ENCODE measurements at places on chromosomes 2 and 18.

DNA sequence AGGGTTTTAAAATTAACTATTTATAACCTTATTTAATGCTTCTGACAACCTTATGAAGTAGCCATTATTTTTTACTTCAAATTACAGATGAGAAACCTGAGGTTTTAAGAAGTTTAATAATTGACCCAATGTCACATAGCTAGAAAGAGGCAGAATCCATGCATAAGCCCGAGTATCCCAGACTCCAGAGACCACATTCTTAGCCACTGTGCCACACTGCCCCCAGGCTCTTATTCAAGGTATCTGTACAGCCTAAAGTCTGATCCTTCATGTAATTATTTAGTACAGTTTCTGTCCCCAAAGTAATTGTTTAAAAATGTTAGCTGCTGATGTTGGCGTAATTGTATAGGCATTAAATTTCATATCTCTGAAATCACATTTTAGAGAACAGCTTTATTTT, 124.7 kb upstream of the LRRTM1 start:
- no peak for DNase-seq

DNA sequence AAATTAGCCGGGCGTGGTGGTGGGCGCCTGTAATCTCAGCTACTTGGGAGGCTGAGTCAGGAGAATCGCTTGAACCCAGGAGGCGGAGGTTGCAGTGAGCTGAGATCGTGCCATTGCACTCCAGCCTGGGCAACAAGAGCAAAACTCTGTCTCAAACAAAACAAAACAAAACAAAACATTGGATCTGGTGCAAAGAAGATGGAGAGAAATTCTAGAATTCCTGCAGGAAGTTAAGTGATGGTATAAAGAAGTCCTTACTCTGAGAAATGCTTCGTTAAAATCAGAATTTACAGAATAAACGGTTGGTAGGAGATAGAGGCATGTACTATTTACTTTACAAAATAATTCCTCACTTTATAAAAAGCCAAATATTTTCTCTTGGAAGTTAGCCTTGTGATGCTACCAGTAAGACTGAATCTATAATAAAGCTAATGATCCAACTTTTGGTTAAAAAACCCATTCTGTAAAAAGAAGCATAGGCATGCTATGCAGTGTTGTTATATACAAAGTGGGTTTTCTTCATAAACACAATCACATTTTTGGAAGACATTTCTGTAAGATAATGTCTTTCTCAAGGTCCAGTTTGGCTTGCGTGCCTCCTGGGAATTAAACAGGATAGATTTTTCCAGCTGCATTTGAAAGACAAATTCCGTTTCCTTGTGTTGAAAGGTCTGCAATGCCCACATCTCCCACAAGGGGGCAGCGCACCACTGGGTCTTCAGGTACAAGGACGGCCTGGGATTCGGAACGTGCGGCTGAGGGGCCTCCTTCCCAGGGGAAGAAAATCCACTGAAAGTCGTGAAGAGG, 35.6 kb upstream of the PNO1 start:
- DNase-seq: peak; percentile 85

GRCh38 chr2:202109737-202110184, 36.7 kb downstream of the KIAA2012 start:
- no peak for DNase-seq

- no peak for DNase-seq
Measured at GRCh38 chr2:9170458-9171130, 36.0 kb upstream of the ASAP2 start.

DNA sequence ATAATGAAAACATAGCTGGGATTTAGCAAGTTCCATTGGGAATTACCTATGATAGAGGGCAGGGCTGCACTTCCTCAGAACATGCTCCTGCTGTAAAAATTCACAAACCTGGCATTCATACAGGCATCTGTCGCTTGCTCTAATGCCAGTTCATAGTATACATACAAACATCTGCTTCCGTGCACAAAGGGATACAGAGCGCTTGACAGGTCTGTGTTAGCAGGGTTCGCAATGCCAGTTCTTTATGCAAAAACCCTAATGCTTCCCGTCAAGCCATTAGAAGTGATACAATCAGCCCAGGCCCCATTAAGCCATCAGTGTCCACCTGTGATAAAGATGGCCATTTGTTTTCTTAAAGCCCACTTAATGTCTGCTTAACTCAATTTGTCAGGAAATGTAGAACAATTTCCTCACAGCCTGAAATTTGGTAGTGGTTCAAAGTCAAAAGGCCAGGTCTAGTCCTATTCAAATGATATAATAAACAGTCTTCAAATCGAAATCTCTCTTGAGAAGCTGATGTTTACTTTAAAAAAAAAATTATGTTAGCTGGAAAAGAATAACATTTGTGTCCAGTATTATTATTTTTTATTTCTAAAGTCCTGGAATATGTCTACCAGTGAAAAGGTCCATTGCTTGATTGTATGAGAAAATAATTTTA, 556.3 kb downstream of the ARHGAP15 start:
- DNase-seq: no peak

- no peak for DNase-seq
Measured at GRCh38 chr2:65458999-65459398, 26.6 kb upstream of the SPRED2 start.

DNA sequence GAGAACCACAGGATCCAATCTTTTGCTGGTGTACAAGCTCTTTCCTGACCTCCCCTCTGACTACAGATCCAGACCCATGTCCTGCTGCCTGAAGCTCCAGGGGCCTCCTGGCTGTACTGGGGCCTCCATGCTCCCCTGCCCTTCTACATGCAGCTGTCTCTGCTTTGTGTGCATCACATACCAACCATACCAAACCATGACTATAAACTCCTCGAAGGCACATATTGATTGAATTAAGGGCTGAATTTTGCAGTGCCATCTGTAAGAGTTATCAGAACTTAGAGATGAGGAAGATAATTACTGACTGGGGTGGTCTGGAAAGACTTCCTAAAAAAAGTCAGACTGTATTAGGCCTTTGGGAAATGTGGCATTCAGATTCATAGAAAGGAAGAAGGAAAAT, 139.9 kb upstream of the CXCR4 start:
- DNase-seq: no peak

GRCh38 chr2:216429428-216429827, 17.1 kb downstream of the SMARCAL1 start:
- no peak for DNase-seq

GRCh38 chr2:68368654-68369336, 3.7 kb downstream of the PLEK start:
- no peak for DNase-seq

GRCh38 chr2:88924533-88924932, 233.1 kb downstream of the RPIA start:
- no peak for DNase-seq

DNA sequence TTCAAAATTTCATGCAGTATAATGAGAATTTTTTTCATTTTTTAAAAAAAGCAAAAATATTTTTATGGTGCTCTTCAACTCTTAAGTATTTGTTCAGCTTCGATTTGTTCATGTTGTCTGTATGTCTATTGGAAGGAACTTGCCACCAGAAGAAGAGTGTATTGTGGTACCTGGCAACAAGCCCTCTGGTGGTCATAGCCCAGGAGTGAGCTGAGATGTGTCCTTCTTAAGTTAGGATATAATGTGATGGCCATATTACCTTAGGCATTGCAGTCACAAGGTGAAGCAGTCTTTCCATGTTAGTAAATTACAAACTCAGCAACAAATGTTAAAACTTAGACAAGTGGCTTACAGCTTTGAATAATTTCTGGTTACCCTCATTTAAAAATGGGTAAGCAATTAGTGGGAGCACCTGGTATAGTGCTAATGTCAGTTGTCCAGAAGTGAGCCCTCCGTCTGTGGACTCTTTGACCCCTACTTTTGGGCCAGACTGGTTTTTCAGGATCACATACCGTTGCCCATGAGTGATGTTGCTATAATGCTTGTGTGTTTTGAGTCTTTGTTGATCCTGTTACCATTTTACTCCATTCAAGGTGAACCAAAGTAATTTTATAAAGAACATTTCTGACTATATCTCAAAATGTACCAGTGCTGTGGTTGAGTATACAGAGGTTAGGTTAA, 57.4 kb downstream of the MYO1B start:
- peak; percentile 14 for DNase-seq

DNA sequence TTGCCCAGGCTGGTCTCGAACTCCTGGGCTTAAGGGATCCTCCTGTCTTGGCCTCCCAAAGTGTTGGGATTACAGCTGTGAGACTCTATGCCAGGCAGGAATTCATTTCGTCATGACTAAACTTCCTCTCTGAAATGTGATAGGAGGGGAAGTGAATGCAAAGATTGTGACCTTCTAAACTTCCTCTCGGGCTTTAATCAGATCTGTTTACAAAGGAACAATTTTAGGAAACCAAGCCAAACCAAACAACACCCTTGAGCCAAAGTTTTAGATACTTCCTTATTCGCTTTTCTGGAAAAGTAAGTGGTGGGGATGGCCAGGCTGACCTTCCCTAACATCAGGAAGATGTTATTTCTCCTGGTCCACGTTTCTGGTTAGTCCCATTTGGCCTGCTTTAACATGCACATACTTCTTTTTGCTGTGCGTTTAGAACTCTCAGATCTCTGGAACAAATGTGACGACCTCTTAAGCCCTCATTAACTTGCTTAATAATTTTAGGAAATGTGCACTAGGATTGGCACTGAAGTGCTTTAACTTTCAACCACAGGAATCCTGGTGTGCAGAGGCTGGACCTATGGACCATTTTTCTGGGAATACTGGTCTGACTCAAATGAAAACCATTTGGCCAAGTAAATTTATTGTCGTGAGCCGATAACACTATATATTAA, 33.2 kb upstream of the YES1 start:
- DNase-seq: no peak
